T-helper 17 cell (primary cell): ENCODE measurements at places on chromosomes 12 and 14. TPM values are rescaled to one million over a fixed set of nuclear protein-coding genes. Genes with fewer than 3 reads are reported as not detected.

- no peak for DNase-seq
Observed at GRCh38 chr14:52494444-52494843, 57.9 kb downstream of the TXNDC16 start.

- no peak for DNase-seq
Observed at GRCh38 chr14:23601845-23602180, 23.2 kb upstream of the JPH4 start.

- no peak for DNase-seq
Observed at GRCh38 chr12:77231501-77231918, 166.1 kb upstream of the E2F7 start.

DNA sequence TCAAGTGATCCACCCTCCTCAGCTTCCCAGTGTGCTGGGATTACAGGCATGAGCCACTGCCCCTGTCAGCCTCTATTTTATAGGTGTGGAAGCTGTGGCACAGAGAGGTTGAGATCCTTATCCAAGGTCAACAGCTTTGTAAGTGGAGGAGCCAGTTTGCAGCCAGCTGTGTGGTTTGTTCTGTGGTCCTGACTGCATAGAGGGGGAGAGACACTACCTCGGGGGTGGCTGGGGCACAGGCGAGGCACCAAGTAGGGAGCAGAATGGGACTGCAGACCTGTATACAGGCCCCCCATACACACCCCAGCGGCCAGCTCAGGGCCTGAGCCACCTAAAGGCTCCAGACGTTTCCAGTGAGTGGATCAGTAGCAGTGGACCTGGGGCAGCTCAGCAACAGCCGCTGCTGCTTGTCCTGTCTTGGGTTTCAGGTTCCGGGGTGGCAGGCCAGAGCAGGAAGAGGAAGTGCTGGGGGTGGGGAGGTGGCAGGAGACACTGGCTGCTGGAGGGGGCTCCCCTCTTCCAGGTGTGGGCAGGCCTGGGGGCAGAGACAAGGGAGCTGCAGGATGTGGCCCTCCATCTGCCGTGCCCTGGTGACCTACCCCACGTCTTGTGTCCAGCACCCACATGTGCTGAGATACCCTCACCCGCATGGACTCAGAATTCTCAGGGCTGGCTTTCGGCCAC is 11.0 kb downstream of the ORAI1 start:
- DNase-seq: peak; percentile 24

- no peak for DNase-seq
Observed at GRCh38 chr14:56659964-56660551, 80.5 kb downstream of the TMEM260 start.

DNA sequence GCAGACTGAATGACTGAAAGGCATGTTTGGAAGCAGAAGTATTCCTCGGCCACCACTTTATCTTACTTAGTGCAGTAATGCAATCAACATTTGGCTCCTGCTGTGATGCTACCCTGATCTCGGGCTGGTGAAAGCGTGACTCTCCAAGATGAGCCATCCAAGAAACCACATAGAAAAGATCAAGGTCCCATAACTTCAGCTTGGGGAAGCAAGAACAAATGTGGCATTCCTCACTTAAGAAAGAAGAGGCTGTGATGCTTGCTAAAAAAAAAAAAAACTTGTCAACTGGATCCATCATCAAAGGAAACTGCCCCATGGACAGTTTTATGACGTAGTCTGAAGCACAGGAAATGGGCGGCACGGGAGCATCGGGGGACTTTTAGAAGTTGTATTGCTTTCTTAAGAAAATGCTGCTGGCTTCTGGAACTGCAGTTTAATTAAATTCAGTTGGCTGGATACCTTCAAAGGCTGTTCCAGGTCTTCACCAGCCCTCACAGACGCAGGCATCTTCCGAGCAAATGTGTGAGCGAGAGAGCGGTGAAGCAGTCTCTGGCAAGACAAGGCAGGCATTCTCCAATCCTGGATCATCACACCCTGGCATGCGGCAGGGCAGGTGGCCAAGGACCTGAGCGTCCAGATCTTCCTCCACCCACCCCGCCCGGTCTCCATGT is 38.2 kb upstream of the MAP1LC3B2 start:
- no peak for DNase-seq

- DNase-seq: peak; percentile 47
Observed at GRCh38 chr14:91396959-91397815, 20.4 kb downstream of the CCDC88C start.

DNA sequence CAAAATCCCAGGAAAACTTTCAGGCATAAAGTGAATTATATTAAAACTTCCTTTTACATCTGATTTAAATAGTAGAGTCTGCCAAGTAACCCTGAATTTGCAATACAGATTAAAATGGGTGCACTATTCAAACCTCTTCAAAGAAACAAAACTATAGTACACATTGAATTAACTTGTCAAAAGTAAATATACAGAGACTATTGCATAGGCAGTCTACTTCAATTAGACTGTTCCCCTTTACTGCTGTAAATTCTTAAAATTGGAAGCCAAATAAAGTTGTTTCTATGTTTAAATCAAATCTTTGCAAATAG is 7.1 kb downstream of the KRAS start:
- DNase-seq: no peak

DNA sequence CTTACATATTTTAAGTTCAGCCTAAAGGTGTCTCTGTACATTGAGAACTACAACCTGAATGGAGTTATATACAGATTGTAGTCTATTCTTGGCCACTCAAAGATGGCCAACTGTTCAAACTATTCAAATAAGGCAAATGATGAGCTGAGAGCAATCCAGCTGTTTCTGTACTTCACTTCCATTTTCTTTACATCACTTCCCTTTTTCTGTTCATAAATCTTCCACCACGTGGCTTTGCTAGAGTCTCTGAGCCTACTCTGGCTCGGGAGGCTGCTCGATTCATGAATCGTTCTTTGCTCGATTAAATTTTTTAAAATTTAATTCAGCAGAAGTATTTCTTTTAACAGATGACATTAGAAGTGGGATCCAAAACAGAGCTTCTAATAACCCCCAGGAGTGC is 879.7 kb downstream of the GALC start:
- DNase-seq: no peak

DNA sequence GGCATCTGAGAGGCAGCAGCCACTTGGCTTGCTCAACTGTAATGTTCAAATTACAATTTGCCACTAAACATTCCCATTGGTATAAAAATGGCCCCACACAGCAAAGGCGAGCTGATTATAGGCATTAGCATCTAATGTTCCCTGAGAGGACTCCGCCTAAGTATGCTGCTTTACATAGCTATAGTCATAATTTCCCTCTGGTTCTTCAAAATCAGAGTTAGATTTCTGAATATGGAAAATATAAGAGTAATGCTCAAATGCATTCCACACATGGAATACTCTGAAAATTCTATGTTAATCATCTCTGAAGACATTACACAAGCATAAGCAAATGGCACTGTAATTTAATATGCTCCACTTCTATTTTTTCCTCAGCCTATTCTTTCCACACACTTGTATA is 83.7 kb upstream of the BTG1 start:
- DNase-seq: no peak

HVCN1 gene
- 4.6 TPM for total RNA-seq

SOAT2 gene
- 2.5 TPM for total RNA-seq

HSP90B1 gene
- 429 TPM for total RNA-seq

FOXN4 gene
- total RNA-seq: not detected

ACOT2 gene
- total RNA-seq: 16.1 TPM

TSHR gene
- total RNA-seq: 0.50 TPM

ACVRL1 gene
- total RNA-seq: not detected
